ENCODE measurements at places on chromosomes 1 and 21.

DNA sequence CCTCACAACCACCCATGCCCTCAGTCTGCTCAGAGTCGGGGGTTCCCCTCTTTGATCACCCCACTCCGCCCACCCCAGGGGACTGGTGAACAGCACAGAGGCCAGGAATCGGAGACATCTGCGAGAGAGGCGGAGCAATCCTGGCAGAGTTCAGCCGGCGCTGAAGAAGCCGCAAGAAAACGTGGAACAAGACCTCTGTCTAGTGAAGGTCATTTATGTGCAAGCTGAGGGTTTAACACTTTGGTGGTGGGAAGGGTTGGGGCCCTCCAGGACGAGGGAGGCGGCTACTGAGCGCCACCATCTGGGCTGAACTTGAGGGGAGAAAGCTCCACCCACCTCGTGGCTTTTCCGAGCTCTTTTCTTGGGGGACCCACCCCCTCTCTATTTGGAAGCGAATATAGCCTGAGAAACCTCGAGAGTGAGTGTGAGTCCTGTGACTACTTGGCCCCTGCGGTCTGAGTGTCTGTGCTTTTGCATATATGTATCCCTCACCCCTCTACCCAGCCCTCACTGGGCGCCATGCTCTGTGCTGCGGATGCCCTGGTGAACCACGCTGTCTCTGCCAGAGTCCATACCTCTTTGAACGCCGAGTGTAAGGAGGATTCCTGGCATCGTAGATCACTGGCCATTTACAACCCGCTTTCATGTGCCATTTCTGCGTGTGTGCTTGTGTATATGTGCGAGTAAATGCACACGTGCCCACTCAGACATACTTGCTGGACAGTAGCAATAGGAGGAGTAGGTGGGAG, 1.2 kb upstream of the EPHA10 start:
- DNase-seq = peak; percentile 27

GRCh38 chr21:15330872-15331271, 266.1 kb upstream of the NRIP1 start:
- no peak for DNase-seq

DNA sequence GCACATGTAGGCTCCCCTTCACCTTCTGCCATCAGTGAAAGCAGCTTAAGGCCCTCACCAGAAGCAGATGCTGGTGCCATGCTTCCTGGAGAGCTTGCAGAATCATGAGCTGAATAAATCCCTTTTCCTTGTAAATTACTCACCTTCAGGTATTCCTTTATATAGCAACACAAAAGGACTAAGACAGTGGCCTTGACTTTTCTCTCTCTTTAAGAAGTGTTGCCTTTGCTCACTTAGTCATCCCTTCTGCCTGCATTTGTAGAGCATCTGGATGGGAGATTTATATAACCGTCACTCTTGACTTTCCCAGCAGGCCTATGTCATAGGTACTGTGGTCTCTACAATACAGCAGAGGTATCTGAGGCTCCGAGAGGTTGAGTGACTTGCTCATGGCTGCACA, 3.7 kb downstream of the PCSK9 start:
- no peak for DNase-seq

DNA sequence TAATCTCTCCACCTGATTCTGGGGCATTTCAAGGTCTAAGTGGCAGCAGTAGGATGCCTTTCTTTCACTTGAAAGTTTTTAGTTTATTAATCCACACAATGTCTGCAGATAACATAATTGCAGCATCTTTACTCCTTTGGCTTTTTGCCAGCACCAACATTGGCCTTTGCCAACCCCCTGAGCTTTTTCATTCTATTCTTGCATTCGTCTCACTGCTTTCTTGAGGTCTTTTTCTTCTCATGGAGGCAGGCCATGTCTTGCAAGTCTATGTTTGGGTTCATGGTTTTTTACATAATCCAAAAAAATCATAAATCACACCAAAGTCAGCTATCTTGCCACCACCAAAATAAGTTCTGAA, 30.4 kb upstream of the COG2 start:
- DNase-seq = no peak

DNA sequence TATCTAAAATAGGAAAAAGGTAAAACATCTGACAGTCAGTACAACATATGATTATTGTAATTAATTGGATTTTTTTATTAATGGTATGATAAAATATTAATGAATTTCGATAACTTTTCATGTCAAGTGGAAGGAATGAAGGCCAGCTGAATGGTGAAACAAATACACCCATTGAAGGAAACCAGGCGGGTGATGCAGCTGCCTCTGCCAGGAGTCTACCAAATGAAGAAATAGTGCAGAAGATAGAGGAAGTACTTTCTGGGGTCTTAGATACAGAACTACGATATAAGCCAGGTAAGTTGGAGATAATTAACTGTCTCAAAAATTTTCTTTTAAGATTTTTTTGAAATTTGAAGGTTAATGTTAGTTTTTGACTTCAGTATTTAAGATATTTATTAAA, 3.2 kb downstream of the SON start:
- no peak for DNase-seq

DNA sequence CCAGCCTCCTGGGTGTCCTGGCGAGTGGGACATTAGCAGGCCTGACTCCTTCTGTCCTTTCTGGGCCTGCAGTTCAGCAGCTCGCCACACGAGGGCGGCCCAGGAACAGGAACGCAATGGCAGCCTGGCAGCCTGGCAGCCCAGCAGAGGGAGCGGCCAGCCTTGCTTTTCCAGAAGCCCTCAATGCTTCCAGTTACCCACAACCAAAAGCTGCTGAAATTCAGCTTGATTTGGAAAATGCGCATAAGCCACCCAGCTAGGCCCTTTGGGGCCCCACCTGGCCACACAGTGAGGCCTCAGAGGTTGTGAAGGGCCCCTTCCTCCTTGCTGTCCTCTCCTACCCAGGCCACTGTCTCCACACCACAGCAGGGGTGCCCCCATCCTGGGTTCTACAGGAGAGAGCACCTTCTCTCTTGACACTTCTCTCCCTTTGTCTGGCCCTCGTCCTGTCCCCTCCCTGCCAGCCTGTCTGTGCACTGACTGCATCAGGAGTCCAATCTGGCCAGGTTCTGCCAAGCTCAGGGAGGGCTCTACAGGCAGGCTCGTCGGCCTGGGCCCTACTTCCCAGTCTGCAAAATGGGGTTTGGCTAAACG, 103.4 kb upstream of the VAMP3 start:
- peak; percentile 78 for DNase-seq

- no peak for DNase-seq
Observed at GRCh38 chr1:74197255-74197654, 721 bp downstream of the LRRIQ3 start.

- DNase-seq = no peak
Observed at GRCh38 chr1:246647113-246647512, 77.1 kb upstream of the SCCPDH start.

GRCh38 chr21:25572861-25573310, 34.4 kb downstream of the MRPL39 start:
- peak; percentile 85 for DNase-seq

- DNase-seq = peak; percentile 14
Observed at GRCh38 chr1:233379869-233380438, 52.4 kb downstream of the MAP3K21 start.

DNA sequence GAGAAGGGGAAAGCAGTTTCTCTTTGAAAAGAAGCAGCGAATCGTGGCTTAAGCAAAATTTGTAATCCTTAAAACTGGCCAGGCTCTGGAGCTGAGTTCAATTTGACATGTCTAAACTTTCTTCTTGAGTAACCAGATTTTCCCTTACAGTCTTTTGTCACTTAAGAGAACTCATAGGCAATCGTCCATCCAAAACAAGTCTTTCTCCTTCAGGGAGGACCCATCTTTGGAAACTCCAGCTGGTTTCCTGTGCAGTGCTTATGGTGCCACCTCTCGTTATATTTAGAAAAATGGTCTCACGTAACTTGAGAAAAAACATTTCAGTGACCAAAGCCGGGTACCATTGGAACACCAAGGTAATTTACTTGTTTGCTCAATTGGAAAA, 1.8 kb upstream of the PTTG1IP start:
- peak; percentile 59 for DNase-seq

DNA sequence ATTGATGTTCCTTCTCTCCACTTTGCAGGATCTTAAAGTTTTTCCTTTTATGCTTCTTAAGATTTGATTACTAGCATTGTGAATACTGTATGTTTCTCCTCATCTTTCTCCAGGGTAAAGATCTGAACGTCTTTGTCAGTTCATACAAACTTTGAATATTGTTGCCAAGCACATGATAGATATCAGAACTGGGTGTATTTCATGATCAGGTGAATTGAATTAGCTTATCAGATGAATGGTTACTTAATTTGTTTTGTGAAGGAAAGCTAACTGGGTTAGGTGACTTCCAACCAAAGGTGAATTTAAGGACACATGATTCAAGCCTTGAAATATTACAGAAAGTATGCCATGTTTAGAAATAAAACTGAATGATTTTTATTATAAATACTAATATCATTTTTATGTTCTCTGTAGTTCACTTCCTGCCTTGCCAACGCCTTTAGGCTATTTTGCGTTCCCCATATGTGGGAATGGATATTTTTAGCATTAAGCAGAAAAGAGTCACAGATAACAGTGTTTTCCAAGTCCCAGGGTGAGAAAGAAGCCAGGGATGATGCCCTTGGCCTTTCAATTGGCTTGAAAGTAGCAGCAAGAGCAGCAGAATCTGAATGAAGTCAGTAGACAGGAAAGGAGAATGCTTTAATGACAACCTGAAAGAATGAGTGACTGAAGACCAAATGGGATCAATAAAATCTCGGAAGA, 752.1 kb downstream of the NCAM2 start:
- no peak for DNase-seq

DNA sequence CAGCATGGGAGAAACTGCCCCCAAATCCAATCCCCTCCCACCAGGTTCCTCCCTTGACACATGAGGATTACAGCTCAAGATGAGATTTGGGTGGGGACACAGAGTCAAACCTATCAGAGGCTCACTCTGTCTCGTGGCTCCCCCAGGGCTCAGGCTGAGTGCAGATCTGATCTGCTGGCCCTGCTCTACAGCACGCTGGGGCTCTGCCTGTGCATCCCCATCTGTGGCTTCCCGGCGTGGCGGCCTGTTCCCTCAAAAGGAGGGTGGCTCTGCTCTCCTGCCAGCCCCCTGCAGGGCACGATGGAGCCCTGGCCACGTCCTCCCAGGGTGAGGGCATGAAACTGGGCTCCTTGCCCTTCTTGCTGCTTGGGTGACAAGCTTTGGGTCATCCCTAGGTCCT, 19.8 kb upstream of the SMYD3 start:
- DNase-seq = no peak

DNA sequence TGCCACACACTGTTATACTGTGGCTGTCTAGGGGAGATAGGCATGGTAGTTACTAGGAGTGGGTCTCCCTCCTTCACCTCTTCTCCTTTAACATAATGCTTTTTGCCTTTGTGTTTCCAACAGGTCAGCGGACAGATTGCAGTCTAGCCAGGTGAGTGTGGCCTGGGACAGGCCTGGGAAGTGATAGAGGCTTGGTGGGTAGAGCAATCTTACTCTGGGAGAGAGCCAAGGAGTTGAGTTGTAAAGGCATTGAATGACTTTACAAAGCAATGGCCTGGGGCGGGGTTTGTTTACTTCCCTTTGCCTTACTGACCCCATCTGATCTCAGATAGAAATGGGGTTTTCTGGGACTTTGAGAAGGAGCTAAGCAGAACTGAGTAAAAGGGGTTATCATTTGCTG, 51.0 kb upstream of the IKBKE start:
- DNase-seq = no peak

- DNase-seq = peak; percentile 74
Observed at GRCh38 chr1:150165622-150166612, 16.2 kb downstream of the PLEKHO1 start.

DNA sequence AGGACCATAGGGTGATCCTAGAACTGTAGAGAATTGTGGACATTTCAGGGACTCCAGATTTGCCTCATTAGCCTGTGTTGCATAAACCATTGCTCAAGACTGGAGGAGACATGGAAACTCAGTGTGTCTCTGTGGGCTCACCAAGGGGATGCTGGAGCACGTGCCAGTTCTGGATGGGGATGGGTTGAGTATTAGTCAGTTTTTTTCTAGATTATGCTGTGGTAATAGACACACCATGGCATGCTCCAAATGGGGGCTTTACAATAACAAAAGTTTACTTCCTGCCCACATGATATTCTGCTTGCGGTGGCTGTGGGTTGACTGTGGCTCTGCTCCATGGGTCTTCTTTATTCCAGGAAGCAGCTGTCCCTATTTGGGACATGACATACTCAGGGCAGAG, 125.4 kb downstream of the FOXD2 start:
- no peak for DNase-seq

GRCh38 chr21:16517383-16517782, 787.6 kb downstream of the USP25 start:
- DNase-seq = no peak

- DNase-seq = peak; percentile 77
Observed at GRCh38 chr1:186899577-186899976, 70.8 kb downstream of the PLA2G4A start.

- no peak for DNase-seq
Observed at GRCh38 chr1:48371598-48371997, 100.4 kb downstream of the SPATA6 start.

All from GM12865 (cell line).